ENCODE measurements at places on chromosomes 2 and 18. TPM values are rescaled to one million over a fixed set of nuclear protein-coding genes. Genes with fewer than 3 reads are reported as not detected.

Gene IL36A
- not detected for total RNA-seq

Gene ATP6V1B1
- total RNA-seq, result not detected

Gene MAP3K19
- total RNA-seq, result not detected

Gene UNC80
- total RNA-seq, result not detected

DNA sequence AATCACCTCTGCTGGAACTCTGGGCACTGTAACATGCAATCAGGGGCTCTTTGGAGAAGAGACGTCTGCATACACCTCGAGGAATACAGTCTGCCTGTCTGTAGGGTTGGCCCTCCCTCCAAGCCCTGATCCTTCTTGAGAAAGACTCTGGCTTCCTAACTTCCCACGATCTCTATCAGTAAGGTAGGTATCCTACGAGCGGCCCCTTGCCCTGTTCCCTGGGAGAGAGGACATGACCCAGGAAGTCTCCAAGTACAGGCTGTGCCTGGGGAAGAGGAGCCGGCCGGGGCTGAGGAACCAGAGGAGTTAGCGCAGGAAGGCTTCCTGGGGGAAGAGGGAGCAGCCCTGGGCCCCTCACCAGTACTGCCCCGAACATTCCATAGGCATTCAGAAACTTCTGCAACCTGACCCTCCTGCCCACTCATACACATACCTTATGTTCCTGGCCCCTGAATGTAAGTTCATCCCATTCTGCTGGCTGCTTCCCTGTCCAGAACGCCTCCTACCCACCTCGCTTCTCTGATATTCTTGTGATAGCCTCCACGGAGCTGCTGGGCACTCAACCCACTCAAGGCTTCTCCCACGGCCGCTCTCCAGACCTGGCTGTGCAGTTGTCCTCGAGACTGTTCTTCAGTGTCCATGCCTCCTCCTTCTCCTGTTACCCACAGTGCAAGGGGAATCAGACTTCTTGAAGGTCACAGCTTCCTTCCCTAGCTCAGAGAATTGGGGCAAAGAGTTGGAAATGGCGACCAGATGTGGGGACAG lies 116.1 kb downstream of the CYP26B1 start:
- no peak overlapping the region for H3K27ac ChIP-seq
- H3K27me3 ChIP-seq, result no peaks in the 10 kb centered on the region
- H3K4me1 ChIP-seq, result no peaks in the 10 kb centered on the region
- DNase-seq, result peak; percentile 9

DNA sequence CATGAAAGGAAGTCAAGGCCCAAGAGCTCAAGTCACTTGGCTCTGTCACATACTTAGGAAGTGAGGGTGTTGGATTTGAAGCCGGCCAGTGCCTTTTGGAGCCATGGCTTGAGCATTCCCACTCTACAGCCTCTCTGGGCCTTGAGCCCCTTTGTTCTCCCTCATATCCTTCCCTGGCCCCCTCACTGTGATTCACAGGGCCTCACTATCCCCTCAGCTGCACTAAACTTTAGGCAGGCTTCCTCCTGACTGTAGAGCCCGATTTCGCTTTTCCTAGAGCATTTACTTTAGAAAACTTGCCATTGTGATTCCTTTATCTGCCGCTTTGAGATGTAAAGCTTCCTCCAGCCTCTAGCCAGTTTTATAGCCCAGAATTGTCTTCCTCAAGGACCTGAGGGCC lies 107.6 kb downstream of the FBXO15 start:
- no peak overlapping the region for H3K27ac ChIP-seq
- no peaks in the 10 kb centered on the region for H3K27me3 ChIP-seq
- H3K4me3 ChIP-seq, result no peak overlapping the region
- no peaks in the 10 kb centered on the region for H3K4me1 ChIP-seq

DNA sequence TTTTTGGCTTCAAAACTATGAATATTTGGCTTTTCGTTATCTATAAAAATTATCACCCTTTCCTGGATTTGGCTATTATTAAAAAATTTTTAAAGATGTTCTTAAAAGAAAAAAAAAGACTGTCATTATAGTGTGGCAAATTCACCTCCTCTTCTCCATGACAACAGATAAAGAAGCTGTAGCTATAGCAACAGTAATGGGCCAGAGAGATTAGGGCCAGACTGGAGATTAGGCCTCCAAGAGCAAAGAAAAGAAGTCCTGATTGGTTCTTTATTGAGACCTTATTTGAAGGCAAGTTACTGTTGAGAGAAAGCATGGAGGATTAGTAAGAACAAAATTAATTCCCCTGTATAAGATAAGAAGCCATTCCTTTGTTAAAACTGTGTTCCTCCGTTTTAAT lies 812.5 kb downstream of the DCC start:
- no peak overlapping the region for H3K27ac ChIP-seq
- no peaks in the 10 kb centered on the region for H3K4me1 ChIP-seq
- H3K27me3 ChIP-seq, result no peaks in the 10 kb centered on the region
- H3K4me3 ChIP-seq, result no peak overlapping the region

DNA sequence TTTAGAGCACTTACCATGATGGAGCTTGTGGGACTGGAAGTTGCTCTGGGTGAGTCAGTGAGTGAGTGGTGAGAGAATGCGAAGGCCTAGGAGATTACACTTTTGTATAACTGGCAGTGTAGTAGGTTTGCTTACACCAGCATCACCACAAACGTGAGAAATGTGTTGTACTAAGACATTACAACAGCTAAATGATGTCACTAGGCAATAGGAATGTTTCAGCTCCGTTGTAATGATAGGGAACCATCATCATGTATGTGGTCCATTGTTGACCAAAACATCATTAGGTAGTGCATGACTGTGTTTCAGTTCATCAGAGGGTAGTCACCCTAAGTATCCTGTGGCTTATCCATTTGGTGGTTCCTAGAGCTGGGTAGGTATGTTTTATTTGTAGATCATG lies 11.9 kb downstream of the ZNF407 start:
- H3K4me3 ChIP-seq, result no peak overlapping the region
- no peaks in the 10 kb centered on the region for H3K27me3 ChIP-seq
- H3K36me3 ChIP-seq, result no peaks in the 10 kb centered on the region
- no peaks in the 10 kb centered on the region for H3K4me1 ChIP-seq
- H3K27ac ChIP-seq, result no peak overlapping the region
- no peak for DNase-seq

DNA sequence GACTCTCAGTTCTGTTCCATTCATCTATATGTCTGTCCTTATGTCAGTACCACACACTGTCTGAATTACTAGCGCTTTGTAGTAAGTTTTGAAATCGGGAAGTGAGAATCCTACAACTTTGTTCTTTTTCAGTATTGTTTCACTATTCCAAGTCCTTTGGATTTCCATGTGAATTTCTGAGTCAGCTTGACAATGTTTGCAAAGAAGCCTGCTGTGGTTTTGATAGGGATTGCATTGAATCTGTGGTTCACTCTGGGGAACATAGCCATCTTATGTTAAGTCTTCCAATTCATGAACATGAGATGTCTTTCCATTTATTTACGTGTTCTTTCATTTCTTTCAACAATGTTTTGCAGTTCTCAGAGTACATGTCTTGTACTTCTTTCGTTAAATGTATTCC lies 15.0 kb downstream of the SLC3A1 start:
- no peak for DNase-seq
- H3K27me3 ChIP-seq, result no peaks in the 10 kb centered on the region
- no peak overlapping the region for H3K27ac ChIP-seq
- no peak overlapping the region for H3K4me3 ChIP-seq

- H3K27me3 ChIP-seq, result no peaks in the 10 kb centered on the region
- peak; percentile 9 for DNase-seq
These were observed 20.0 kb upstream of the INO80C start for GRCh38 chr18:35517715-35518114.

DNA sequence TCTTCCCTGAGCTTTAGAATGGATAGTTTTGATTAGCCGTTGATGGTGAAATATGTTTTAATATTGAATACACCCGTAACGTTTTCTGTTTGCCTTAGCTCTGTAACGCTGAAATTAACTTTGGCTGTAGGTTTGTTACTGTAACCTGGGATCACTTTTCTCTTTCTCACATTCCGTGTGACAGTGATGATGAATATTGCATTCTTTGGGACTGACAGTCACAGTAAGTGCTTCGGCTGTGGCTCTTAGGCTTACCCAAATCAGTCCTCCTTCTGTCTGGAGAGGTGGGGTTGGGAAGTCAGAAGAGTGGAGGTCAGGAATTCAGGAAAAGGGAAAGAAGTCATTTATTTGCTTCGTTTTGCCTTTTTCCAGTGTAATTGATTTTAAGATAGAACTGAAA lies 18.0 kb downstream of the RMC1 start:
- DNase-seq, result no peak
- H3K4me3 ChIP-seq, result no peak overlapping the region
- H3K4me1 ChIP-seq, result peaks cover 4% of the 10 kb centered on the region
- no peaks in the 10 kb centered on the region for H3K27me3 ChIP-seq
- peaks cover 95% of the 10 kb centered on the region for H3K36me3 ChIP-seq

GRCh38 chr2:211077216-211077767 lies 520.9 kb downstream of the CPS1 start:
- no peak overlapping the region for H3K27ac ChIP-seq
- H3K4me1 ChIP-seq, result no peaks in the 10 kb centered on the region
- DNase-seq, result no peak
- H3K27me3 ChIP-seq, result no peaks in the 10 kb centered on the region
- no peak overlapping the region for H3K4me3 ChIP-seq
- H3K36me3 ChIP-seq, result no peaks in the 10 kb centered on the region

- H3K27me3 ChIP-seq, result no peaks in the 10 kb centered on the region
- H3K36me3 ChIP-seq, result no peaks in the 10 kb centered on the region
- H3K4me1 ChIP-seq, result no peaks in the 10 kb centered on the region
- no peak overlapping the region for H3K4me3 ChIP-seq
These were observed 502.9 kb upstream of the ZEB2 start for GRCh38 chr2:145022666-145023333.
